ENCODE measurements at places on chromosomes 1 and 21. TPM values are rescaled to one million over a fixed set of nuclear protein-coding genes. Genes with fewer than 3 reads are reported as not detected.
A peak's percentile ranks its signal among the peaks of the same experiment; 100 is the strongest.

The ACTN2 gene
- total RNA-seq = 10.5 TPM

GRCh38 chr1:247923941-247924340 lies 748 bp upstream of the OR2AJ1 start:
- DNase-seq = no peak
- H3K27me3 ChIP-seq = no peaks in the 10 kb centered on the region
- H3K4me1 ChIP-seq = no peaks in the 10 kb centered on the region
- H3K36me3 ChIP-seq = no peaks in the 10 kb centered on the region

DNA sequence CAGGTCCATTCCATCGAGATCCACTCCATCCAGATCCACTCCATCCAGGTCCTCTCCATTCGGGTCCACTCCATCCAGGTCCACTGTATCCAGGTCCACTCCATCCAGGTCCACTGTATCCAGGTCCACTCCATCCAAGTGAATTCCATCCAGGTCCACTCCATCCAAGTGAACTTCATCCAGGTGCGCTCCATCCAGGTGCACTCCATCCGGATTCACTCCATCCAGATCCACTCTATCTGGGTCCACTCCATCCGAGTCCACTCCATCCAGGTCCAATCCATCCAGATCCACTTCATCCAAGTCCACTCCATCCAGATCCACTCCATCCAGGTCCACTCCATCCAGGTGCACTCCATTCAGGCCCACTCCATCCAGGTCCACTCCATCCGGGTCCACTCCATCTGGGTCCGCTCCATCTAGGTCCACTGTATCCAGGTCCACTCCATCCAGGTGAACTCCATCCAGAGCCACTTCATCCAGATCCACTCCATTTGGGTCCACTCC lies 157.4 kb downstream of the HUNK start:
- no peaks in the 10 kb centered on the region for H3K27me3 ChIP-seq
- H3K4me3 ChIP-seq = no peak overlapping the region
- H3K4me1 ChIP-seq = no peaks in the 10 kb centered on the region
- no peaks in the 10 kb centered on the region for H3K36me3 ChIP-seq
- no peak for DNase-seq

GRCh38 chr1:161098210-161099068 lies at the start of gene KLHDC9:
TSS of gene KLHDC9 (plus strand) at chr1:161098361. CDS start at chr1:161098536, 175 bp downstream.
- H3K27me3 ChIP-seq = no peaks in the 10 kb centered on the region
- H3K27ac ChIP-seq = peak within 1 kb of the TSS; percentile 41
- H3K4me3 ChIP-seq = peak within 1 kb of the TSS; percentile 71
- DNase-seq = no peak
- peaks cover 9% of the 10 kb centered on the region for H3K36me3 ChIP-seq

DNA sequence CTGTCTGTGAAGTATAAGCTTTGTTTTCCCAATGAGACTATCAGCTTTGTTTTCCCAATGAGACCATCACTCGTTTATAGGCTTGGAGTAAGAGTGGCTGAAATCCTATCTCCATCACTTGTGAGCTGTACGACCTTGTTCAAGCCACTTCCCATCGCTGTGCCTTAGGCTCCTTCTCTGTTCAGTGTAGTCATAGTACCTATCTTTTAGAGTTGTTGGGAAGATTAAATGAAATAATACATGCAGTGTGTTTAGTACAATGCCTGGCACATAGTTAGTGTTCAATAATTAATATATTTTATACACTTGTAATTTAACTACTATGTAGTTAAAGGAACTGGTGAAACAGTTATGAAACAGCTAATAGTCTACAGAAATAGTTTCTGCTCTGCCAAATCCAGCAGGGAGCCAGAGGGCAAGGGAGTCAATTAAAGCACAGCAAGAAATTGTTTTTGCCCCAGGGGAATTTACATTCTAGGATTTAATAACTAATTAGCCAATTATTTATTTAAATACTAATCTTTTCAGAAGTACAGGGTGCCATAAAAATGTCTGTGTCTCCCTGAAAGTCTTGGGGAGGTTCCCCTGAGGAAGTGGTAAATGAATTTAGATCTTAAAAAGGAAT lies 139.3 kb upstream of the HMCN1 start:
- H3K4me3 ChIP-seq = no peak overlapping the region
- no peak overlapping the region for H3K27ac ChIP-seq
- no peak for DNase-seq
- H3K36me3 ChIP-seq = no peaks in the 10 kb centered on the region

DNA sequence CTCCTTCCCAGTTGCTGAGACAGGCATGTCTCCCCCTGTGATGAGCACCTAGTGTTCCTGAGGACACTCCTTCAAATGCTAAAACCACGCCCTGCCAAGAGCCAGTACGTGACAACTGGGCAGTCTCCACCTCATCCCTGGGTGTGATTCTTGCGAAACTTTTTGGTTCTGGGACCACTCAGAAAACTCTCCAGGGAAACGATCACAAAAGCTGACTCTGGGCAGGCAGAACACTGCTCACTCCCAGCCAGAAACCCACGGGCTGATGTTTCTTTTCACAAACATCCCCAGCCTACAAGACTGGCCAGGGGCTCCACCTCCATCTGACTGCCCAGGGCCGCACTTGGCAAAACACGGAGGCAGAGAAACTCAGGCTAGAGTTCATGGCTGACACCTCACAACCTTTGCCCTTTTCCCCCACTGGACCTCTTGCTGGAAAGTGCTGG lies 24.4 kb downstream of the DHRS3 start:
- peak overlapping the region; percentile 63 for H3K4me3 ChIP-seq
- H3K4me1 ChIP-seq = peaks cover 69% of the 10 kb centered on the region
- H3K36me3 ChIP-seq = peaks cover 2% of the 10 kb centered on the region

DNA sequence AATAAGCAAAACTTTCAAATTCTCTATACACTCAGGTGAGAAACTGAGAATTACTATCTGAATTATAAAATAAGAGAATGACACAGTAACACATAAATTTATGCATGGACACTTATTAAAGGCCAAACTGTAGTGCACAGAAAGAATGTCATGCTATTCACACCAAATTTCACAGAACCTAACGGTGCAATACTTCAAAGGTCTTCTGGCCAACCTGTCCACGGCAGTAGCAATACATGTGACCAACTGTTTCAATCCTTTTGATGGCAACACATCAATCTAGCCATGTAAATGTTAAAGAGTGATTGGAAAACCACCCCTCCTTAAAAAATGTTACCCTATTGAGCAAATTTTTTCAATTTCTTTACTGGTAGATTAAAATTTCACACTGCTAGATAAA lies 10.4 kb downstream of the GATAD2B start:
- H3K27me3 ChIP-seq = no peaks in the 10 kb centered on the region
- no peak for DNase-seq
- H3K4me3 ChIP-seq = no peak overlapping the region
